Stimulated activated CD8-positive, alpha-beta memory T cell treated with anti-CD3 and anti-CD28 coated beads, Interleukin-2, amount 100 ng/mL, for 1 hour (primary cell): ENCODE measurements at places on chromosomes 2 and 18.

DNA sequence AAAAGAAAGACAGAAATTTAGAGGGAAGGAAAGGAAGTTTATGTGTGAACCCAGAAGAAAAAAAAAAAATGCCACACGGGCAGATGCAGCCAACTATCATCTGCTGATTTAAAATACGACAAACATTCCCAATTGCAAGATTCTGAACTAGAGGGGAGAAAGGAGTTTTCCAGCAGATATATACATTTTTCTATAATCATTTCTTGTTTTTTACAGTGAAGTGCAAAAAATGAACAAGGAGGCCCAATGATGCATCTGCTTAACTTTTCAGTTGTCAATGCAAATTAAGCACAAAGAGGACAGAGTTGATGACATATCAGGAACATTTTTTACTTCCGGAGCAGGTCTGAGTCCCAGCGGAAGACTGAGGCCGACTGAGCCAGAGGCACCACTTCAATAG lies 144.7 kb downstream of the MYCN start:
- no peak for DNase-seq

- no peak for DNase-seq
Observed at GRCh38 chr2:15539999-15540398, 21.1 kb downstream of the NBAS start.

DNA sequence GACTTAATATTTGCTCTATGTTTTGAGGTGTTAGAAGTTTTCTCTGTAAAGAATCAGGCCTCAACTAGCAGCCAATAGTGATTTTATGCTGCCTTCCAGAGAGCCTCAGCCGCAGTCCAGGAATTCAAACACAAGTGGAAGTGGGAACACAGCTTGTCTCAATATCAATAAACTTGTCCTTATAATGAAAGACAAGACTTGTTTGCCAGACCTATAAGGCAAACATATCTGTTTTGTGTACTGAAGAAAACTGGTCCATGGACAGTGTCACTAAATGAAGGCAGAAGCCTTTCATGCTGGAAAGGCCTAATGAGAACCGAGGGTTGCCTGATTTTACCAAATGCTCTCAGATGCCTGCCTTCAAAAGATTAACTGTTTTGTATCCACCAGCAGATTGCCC lies 182.2 kb downstream of the EPHA4 start:
- no peak for DNase-seq

GRCh38 chr2:203455209-203455608 lies 79.9 kb downstream of the RAPH1 start:
- DNase-seq = no peak

GRCh38 chr18:24049142-24049541 lies 34.6 kb downstream of the TTC39C start:
- DNase-seq = no peak

DNA sequence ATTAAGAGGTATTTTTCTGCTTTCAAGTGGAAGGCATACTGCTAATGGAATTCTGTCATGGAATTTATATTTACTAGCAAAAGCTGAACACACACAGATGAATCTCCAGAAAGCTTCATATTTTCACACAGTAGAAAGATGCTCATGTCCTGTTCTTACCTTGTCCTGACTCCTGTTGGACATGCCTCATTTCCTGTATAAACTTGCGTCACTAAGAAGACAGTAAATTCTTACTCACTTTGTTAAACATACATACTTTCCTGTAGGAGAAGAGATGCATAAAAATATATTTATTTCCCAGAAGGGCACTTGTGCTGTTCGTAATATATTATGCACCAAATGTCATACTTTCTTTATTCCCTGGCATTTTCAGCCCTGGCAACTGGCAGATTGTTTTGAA lies 238.3 kb upstream of the RASGRP3 start:
- no peak for DNase-seq

- DNase-seq = no peak
Observed at GRCh38 chr18:37419866-37420265, 145.7 kb downstream of the CELF4 start.

GRCh38 chr2:134460583-134460998 lies 206.7 kb downstream of the MGAT5 start:
- DNase-seq = no peak

DNA sequence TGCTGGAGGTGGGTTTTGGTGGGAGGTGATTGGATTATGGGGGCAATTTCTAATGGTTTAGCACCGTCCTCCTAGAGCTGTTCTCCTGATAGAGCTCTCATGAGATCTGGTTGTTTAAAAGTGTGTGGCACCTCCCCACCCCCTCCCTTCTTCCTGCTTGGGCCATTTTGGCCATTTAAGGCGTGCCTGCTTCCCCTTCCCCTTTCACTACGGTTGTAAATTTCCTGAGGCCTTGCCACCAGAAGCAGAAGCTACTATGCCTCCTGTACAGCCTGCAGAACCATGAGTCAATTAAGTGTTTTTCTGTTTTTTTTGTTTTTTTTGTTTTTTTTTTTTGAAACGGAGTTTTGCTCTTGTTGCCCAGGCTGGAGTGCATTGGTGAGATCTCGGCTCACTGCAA lies 335.7 kb upstream of the HS6ST1 start:
- DNase-seq = no peak

- DNase-seq = no peak
Observed at GRCh38 chr2:126942427-126943203, 43.9 kb downstream of the TEX51 start.

DNA sequence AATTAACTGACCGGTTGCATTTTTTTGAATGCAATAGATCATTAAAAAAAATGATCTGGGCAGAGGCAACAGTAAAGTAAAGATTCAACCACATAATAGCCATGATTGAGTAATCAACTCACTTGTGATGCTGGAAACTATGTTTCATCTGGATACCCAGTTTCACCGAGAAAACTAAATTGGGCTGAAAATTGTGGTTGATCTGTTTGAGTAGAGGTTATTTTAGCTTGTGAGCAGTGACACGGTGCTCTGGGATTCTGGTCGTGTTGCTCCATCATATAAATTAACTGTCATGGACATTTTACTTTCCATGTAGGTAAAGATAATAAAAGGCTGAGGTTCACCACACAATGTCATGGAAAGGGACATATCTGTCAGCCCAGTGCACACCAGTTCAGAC lies 58.7 kb downstream of the CD226 start:
- no peak for DNase-seq
